ENCODE measurements at places on chromosomes 11 and 22.

- DNase-seq: no peak
Observed at GRCh38 chr11:79054636-79055035, 386.2 kb downstream of the TENM4 start.

GRCh38 chr11:108223348-108224149 is 682 bp downstream of the ATM start:
- DNase-seq: peak; percentile 85

GRCh38 chr22:20792966-20793728 is 19.2 kb downstream of the SERPIND1 start:
- no peak for DNase-seq

GRCh38 chr11:65355776-65356393 is 1.3 kb downstream of the TIGD3 start:
- DNase-seq: no peak

GRCh38 chr22:22681221-22681739 is 36.9 kb downstream of the GGTLC2 start:
- no peak for DNase-seq

GRCh38 chr11:109783840-109784239 is 309.4 kb upstream of the ZC3H12C start:
- DNase-seq: no peak

DNA sequence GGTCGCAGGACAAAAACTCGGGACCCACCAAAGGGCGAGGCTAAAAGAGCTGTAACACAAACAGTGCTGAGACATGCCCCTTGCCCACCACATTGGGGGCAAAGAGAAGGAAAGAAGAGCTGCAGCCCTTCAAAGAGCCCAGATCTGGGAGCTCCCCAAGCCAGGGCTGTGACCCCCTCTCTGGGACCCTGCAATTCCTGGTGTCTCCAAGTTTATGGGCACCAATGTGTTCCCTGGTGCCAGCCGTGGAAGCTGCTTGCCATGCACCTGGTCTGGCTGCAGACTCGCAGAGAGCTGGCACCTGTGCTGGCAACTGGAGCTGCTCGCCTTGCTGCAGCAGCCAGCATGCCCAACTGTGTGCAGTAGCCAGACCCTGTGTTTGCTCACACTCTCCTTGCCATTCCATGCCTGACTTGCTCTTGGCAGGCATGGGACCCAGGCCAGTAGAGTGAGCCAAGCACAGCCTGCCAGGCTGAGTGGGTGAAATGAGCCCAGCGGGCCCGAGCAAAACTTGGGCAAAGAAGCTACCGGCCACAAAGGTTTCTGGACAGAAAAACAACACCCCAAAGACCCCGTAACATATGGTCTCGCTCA is 16.0 kb downstream of the RRP8 start:
- no peak for DNase-seq

Measured in hematopoietic multipotent progenitor cell treated with erythropoietin and hydrocortisone succinate and interleukin-3 and kit ligand, for 6 days (in vitro differentiated cells).